ENCODE measurements at places on chromosomes 6 and 20.
A peak's percentile ranks its signal among the peaks of the same experiment; 100 is the strongest.

GRCh38 chr20:4609511-4609910, 112.2 kb upstream of the PRND start:
- DNase-seq, result no peak

GRCh38 chr6:165769884-165770283, 106.8 kb upstream of the PDE10A start:
- no peak for DNase-seq

- no peak for DNase-seq
These were observed 624.7 kb downstream of the UTRN start for GRCh38 chr6:144909753-144910285.

GRCh38 chr6:82959385-82959941, 106.2 kb downstream of the UBE3D start:
- no peak for DNase-seq

DNA sequence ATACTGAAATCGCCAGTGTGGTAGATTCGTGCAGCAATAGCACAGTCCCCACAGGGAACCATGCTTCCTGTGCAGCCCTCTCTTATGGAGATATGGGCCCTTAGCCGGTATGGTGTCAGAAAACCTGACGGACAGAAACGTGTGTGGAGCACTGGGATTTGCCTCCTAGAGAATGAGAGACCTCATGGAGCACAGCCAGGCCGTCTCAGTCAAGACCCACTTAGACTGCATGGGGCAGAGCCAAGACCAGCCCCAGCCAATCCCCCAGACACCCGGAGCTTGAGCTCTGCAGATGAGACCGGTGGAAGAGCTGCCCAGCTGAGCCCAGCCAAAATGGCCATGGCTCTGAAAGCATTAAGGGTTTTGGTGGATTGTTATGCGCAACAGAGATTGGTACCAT, 163.7 kb downstream of the DLL1 start:
- no peak for DNase-seq

- no peak for DNase-seq
These were observed 3.3 kb upstream of the ULBP3 start for GRCh38 chr6:150072201-150072600.

GRCh38 chr6:10809098-10809497, 29.2 kb downstream of the MAK start:
- DNase-seq, result no peak

- DNase-seq, result no peak
These were observed 27.9 kb downstream of the PLEKHG1 start for GRCh38 chr6:150627585-150628025.

DNA sequence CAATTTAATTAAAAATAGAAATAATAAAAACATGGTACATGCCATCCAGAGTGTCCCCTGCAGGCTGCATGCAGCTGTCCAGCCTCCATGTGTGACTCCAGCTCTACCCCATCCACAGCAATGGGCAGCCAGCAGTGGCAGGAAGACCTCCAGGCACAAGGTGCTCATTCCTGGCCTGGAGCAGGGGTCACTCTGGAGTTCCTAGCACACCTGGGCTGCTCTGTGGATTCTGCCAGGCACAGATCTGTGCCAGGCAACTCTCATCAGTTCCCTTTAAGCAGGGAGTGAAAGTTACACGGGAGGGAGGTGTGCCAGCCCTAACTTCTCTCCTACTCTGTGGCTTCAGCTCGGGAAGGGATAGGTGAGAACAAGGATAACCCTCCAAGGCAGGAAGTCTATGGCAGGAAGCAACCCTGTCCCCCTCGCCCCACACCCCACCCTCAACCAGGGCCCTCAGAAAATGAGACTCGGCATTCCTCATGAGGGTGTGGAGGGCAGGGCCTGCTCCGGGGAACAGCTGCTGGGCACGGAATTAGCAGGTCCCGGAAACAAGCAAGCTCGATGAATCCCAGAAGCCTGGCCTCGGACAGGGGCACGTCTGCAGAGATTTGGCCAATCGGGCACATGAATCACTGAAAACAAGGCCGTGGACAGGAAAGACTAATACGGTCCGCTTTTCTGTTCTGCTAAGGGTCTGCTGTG, 10.0 kb downstream of the JPH2 start:
- DNase-seq, result no peak

DNA sequence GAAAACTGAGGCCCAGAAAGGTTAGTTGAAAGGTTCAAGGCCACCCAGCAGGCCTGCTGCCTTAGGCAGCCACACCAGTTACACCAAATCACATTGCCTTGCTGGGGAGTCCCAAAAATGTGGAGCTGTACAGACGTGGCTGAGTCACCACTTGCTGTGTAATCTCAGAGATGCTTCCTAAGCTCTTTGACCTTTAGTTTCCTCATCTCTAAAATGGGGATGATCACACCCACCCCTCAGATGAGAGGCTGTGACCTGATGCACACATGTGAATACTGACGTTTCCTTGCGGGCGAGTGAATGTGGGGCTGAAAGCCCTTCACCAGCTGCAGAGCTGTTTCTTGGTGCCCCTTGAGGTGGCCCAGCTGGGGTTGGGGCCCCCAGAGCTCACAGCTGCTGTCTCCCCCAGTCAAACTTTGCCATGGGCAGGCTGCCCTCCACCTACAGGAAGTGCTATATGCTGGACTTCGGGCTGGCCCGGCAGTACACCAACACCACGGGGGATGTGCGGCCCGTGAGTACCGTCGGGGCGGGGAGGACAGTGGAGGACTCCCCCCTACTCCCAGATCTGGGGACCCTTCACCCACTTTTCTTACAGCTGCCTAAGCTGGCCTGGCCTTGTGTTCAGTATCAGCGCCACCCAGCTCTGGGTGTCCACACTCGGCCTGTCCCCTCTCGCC, 11.0 kb downstream of the TTBK1 start:
- no peak for DNase-seq

DNA sequence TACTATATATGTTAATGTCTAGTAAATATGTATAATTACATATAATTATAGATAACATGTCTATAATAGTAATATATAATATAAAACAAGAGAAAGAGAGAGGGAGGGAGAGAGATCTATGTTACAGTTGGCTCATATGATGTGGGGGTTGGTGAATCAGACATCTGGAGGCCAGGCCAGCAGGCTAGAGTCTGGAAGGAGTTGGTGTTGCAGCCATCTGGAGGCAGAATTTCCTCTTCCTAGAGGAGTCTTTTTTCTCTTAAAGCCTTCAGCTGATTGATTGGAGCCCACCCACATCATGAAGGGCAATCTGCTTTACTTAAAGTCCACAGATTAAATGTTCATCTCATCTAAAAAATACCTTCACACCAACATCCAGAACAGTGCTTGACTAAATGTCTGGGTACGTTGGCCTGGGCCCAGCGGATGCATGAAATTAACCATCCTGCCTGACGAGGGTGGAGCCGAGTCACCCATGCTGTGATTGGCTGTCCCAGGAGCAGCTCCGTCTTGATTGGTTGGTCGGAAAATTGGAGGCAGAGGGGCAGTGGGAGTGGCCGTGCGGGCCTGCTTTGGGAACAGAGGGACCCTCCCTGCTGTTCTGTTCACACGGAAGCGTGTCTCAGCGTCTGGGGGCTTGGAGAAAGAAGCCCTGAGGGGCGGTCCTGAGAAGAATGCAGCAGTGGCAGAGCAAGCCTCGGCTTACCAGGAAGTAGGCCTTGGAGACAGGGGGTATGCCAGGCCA, 392.4 kb downstream of the QKI start:
- no peak for DNase-seq

DNA sequence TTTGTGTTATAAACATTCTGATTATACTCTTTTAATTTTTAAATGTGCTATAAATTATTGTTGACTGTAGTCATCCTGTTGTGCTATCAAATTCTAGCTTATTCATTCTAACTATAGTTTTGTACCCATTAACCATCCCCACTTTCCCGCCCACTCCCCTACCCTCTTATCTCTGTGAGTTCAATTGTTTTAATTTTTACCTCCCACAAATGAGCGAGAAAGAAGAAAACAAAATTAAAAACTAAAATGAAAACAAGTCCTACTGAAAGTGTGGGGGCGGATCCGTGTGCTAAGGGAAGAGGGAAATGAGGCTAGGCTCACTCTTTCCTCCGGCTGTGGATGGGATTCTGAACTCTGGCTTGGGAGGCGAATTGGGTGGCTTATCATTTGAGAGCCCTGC, 6.6 kb upstream of the ZNF831 start:
- DNase-seq, result no peak

GRCh38 chr6:91483415-91484105, 896.7 kb upstream of the MAP3K7 start:
- DNase-seq, result no peak

DNA sequence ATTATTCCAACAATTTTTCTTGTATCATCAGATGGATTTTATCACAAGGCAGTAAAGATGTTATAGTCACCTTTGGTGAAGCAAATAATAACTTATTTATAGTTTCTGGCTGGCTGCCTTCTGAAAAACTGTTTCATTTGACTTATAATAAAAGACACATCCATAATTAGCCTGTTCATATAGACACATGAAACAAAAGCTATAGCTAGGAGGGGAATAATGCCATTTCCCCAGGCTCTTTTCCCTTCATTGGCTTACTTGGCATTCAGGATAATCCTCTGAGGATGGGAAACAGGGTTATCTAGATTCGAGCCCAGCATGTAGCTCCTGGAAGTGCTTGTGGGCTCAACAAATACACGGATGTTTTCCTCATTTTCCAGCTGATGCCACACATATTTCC, 17.5 kb downstream of the MMP24 start:
- DNase-seq, result no peak

- DNase-seq, result no peak
These were observed 112.7 kb downstream of the RTN4IP1 start for GRCh38 chr6:106516616-106517015.

GRCh38 chr20:33561692-33562601, 72.1 kb downstream of the CBFA2T2 start:
- no peak for DNase-seq

DNA sequence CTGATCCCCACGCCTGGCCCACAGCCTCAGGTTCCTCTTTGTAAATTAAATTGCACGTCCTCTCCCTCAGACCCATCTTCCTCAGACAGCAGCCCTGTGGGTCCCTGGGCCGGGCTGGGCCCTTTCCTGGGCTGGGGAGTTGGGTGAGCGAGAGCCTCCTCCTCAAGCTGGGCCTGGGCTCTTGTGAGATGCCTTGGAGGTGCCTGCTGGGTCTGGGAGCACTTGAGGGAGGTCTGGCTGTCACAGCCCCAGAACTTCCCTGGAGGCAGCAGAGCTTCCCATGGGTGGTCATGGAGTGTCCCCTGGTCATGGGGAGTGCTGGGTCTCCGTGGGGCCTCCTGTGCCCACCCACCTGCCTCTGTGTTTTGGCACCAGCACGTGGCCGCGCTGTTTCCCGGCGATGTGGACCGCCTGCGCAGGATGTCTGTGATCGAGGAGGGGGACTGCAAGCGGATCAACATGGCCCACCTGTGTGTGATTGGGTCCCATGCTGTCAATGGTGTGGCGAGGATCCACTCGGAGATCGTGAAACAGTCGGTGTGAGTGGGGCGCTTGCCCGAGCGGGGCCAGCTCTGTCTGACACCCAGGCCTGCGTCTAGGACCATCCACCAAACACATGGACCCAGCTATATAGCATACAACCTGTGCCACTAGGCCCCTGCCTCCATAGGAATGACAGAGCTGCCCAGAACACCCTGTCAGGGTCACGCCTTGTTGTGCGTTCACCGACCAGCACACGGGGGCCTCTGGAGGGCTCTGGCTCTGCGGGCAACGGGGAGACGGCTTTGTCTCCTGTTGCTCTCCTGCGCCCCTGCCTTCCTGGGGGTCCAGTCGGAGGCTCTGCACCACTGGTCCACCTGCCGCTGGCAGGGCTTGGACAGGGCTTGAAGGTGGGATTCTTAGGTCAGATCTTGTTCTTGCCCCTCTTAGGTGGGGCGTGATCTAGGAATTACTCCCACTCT, 33.0 kb downstream of the PYGB start:
- no peak for DNase-seq

GRCh38 chr6:43771210-43771857, 1.3 kb downstream of the VEGFA start:
- DNase-seq, result peak; percentile 11

DNA sequence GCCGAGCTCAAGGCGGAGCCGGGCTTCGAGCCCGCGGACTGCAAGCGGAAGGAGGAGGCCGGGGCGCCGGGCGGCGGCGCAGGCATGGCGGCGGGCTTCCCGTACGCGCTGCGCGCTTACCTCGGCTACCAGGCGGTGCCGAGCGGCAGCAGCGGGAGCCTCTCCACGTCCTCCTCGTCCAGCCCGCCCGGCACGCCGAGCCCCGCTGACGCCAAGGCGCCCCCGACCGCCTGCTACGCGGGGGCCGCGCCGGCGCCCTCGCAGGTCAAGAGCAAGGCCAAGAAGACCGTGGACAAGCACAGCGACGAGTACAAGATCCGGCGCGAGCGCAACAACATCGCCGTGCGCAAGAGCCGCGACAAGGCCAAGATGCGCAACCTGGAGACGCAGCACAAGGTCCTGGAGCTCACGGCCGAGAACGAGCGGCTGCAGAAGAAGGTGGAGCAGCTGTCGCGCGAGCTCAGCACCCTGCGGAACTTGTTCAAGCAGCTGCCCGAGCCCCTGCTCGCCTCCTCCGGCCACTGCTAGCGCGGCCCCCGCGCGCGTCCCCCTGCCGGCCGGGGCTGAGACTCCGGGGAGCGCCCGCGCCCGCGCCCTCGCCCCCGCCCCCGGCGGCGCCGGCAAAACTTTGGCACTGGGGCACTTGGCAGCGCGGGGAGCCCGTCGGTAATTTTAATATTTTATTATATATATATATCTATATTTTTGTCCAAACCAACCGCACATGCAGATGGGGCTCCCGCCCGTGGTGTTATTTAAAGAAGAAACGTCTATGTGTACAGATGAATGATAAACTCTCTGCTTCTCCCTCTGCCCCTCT, 1.1 kb downstream of the CEBPB start:
- DNase-seq, result peak; percentile 60

DNA sequence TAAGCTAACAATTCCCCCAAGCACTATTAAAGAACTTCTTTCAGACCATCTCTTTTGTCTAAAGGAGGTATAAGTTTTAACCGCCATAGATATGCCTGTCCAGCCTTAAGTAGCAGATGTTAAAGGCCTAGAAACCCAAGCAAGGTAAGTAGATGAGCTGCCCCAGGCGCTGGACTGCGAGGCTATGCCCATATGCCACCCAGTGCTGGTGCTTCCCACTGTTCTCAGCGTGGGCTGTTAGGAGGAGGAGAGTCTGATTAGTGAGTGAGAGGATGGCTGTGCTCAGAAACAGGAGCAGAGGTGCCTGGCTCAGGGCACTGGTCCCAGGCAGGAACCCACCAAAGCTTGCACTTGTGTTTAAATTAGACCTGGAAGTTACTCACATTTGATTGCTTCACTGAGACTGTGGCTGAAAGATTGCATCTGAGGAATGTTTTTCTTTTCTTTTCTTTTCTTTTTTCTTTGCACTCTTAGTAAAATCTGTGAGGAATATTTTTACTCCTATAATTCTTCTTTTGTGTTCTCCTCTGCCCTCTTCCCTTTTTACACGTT, 32.2 kb downstream of the PRPH2 start:
- DNase-seq, result no peak

DNA sequence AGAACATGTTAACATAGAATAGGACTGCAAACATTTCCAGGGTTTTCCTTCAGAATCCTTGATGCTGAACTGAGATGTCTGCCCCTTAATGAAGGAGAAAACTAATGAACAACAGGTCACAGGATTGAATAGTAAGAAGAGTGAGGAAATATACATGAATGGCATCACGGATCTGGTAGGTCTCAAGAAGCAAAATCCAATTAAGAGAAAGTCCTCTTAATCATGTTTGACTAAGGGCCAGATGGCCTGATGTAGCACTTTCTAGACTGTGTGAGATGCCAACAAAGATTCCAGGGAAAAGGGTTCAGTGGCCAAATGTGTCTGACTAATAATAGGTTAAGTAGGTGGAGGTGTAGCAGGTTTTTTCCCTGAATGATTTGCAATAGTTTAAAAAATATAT, 13.7 kb upstream of the SHPRH start:
- DNase-seq, result no peak
